T47D (cell line): ENCODE measurements at places on chromosomes 2 and 18.

GRCh38 chr18:6644836-6645627 is 84.5 kb upstream of the ARHGAP28 start:
- no peak for DNase-seq

- no peak for DNase-seq
These were observed 25.8 kb downstream of the PLB1 start for GRCh38 chr2:28521663-28522062.

DNA sequence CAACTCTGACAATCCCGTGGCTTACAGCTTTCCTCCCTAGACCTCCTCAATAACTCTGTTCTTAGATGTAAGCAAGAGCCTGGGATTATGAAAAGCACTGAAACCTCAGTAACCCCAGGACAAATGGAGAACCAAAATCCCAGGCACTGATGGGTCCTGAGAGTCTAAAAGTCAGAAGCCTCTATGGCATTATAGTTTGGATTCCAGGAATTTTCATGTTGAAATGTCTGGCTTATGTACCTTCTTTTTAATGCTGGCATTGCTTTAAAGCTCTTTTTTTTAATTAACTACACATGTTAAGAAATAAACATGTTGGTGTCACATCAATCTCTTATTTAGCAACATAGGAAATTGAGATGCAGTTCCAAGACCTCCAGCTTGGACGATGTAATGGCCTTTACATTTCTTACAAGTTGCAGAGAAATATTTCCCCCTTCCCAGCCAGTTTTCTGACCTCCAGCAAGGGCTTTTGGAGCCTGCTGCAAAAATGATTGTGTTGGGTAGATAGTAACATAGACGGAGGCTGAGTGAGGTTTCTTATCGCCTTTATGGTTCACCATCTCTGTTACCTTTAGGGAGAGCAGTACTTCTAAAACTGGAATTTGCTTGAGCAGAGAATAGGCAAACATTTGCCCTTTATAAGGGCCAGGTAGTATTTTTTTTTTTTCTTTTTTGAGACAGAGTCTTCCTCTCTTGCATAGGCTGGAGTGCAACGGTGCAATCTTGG is 84.8 kb upstream of the RASGRP3 start:
- DNase-seq: no peak

DNA sequence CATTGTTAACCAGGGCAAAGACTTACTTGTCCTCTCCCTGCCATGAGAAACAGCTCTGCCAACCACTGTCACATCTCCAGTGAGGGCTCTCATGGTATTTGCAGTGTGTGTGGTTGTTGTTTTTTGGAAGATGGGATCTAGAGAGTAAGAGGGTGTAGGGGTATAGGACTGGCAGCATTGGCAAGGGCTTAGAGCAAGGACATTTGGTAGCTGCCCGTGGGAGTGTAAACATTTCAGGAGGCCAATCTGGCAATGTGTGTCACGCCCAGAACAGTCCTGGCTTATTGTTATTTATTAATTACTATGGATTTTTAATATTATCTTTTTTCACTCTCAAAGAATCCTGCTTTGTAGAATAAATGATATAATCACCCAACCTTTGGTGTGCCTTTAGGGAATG is 90.5 kb downstream of the TMEM17 start:
- DNase-seq: no peak

DNA sequence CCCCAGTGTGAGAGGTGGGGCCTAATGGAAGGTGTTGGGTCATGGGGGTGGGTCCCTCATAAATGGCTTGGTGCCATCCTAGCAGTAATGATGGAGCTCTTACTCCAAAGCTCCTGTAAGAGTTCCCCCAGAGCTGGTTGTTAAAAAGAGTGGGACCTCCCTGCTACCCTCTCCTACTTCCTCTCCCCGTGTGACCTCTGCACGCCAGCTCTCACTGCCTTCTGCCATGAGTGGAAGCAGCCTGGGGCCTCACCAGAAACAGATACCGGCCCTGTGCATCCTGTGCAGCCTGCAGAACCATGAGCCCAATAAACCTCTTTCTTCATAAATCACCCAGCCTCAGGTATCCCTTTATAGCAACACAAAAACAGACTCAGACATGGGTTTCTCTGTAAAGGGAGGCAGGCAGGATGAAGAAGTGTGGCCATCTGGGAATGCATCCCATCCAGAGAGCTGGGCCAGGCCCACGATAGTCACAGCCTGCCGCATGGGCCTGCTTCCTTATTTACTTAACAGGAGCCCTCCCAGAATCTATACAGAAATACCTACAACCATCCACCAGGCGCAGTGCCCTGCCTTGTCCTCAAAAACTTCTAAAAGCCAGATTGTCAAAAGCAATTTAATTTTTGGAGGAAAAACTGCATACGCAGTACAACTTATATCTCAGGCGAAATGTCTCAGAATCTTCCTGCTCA is 7.5 kb downstream of the PRLH start:
- DNase-seq: no peak

DNA sequence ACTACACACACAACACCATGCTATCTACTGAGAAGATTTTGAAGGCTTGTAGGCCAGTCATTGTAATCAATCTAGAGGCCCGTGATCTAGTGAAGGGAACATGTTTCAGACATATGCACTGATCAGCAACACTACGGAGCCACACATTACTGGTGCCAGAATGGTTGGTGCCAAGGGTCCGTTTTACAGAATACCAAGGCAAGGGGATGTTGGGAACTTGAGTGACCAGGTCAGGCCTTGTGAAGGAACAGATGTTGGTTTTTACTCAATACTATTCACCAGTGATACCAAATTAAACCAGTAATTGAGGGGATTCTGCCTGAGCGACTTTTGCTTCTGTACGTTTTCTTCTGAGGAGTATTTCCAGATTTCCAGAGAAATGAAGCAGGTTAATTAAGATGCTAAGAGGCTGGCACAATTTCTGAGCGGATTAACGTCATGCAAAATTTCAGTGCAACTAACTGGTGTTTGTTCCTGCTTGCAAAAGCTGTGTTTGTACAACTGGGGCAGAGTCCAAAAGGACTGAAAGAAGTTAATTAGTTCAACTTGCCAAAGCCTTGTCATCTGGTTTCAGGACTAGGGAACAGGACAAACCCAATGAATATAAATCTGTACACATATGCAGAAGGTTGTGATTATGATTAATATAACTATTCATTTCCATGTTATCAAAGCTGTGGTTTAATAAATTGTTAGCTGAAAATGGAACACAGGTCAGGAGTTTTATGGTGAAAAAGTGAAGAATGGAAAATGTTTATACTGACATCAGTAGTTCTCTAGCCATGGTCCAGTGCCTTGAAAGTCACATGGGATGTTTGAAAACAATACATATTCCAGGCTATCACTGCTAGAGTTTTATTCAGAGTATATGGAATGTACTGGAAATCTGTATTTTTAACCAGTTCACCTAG is 432.1 kb upstream of the DCC start:
- no peak for DNase-seq

- DNase-seq: no peak
These were observed 18.1 kb upstream of the SPP2 start for GRCh38 chr2:234032279-234032856.

GRCh38 chr2:96325041-96325883 is at the start of gene ITPRIPL1:
Gene ITPRIPL1, plus strand, starts transcription at chr2:96325317. Its CDS starts 523 bp downstream, at chr2:96325840.
- DNase-seq: no peak

- DNase-seq: no peak
These were observed 29.8 kb downstream of the TOGARAM2 start for GRCh38 chr2:29010946-29011345.

GRCh38 chr2:24330161-24330560 is 30.2 kb downstream of the ITSN2 start:
- DNase-seq: no peak
